ENCODE measurements at places on chromosomes 7 and 10.

GRCh38 chr10:62844280-62845011, 28.3 kb upstream of the EGR2 start:
- DNase-seq = no peak

- no peak for DNase-seq
These were observed 96.1 kb upstream of the ASAH2 start for GRCh38 chr10:50347394-50347802.

- no peak for DNase-seq
These were observed 675.6 kb downstream of the REEP3 start for GRCh38 chr10:64196638-64197315.

DNA sequence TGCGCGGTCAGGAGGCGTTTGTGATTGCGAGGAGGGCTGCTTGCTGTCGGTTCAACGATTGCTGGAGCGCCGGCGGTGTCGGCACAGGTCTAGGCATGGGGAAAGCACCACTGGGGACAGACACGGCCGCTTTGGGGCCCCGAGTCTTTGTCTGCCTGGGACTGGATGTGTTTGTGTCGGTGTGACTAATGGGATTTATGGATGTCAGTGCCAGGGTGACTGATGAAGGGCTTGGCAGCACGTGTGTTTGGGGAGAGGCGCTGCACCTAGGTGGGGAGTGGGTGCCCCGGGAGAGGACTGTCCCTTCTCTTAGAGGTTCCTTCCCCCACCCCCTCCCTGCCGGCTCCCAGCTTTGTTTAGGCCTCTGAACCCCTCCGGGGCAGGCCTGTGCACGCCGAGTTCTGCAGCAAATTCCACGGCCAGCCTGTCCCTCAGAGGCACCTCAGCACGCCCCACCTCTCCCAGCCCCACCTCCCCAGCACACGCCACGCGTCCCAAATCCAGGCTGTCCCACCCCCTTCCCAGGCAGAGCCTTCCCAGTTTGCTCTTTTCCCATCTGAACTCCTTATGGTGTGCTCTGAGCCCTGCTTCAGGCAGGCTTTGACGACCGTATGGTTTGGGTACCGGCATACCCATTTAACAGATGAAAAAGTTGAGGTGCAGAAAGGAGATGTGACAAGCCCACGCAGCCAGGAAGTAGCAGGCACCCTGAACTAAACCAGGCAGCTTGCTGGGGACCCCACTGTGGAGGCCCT, 6.4 kb upstream of the TNRC18 start:
- DNase-seq = no peak

GRCh38 chr10:130820880-130821482, 490.5 kb downstream of the TCERG1L start:
- no peak for DNase-seq

DNA sequence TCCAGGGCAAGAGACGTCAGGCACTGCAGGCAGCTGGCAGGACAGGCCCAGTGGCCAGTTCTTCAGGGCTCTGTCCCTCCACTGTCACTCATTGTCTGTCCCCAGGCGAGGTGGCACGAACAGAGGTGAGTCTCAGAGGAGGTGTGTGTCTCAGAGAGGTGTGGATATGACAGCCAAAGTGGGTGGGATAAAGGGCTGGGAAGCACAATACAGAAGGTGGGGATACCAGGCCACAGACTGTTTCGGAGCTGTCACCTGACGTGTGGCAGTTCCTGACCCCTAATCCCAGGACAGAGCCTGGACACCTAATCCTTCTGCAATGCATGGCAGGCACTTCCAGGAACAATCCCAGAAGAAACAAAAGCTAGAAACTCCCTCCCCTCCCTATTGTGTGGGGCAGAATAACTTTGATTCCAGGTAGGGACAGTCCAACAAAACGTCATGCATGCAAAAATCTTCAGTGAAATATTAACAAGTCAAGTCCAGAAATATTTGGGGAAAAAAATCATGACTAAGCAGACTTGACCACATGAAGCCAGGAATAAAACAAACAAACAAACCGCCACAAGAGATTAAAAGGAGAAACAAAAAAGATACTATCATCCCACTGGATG, 11.6 kb downstream of the KLRG2 start:
- no peak for DNase-seq

DNA sequence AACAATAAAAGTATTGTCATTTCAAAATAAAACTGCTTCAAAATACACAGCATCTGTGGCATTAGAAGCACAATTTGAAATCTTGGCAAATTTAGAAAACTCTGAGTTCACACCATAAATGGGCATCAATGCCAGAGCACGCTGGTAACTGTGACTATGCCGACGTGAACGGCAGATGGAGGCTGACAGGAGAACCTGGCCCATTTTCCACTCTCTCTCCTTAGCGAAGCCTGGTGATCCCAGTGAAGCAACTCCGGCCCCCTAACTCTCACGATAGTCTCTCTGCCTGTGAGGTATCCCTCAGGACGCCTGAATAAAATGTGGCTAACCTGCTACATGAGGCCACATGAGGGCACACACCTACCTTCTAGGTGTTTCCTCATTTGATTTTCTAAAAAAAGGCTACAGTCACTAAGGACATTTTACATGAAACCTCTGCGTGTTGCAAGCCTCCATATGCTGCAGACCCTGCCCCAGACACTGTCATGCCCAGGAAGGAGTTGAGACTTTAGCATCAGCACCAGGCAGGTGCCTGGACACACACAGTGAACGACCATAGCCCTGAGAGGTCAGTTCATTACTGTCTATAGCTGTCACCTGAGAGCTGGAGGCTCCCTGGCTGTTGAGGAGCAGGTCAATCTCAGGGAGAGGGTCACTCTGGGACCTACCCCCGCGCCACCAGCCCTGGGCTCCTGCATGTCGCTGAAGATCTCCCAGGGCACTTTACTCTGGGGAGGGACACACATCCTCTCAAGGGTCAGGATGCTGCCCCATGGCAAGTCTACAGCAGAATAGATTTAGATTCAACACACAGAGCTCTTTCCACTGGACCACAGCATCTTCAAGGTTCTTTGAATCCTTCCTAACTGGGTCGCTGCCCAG, 62.9 kb upstream of the CAMK2B start:
- no peak for DNase-seq

DNA sequence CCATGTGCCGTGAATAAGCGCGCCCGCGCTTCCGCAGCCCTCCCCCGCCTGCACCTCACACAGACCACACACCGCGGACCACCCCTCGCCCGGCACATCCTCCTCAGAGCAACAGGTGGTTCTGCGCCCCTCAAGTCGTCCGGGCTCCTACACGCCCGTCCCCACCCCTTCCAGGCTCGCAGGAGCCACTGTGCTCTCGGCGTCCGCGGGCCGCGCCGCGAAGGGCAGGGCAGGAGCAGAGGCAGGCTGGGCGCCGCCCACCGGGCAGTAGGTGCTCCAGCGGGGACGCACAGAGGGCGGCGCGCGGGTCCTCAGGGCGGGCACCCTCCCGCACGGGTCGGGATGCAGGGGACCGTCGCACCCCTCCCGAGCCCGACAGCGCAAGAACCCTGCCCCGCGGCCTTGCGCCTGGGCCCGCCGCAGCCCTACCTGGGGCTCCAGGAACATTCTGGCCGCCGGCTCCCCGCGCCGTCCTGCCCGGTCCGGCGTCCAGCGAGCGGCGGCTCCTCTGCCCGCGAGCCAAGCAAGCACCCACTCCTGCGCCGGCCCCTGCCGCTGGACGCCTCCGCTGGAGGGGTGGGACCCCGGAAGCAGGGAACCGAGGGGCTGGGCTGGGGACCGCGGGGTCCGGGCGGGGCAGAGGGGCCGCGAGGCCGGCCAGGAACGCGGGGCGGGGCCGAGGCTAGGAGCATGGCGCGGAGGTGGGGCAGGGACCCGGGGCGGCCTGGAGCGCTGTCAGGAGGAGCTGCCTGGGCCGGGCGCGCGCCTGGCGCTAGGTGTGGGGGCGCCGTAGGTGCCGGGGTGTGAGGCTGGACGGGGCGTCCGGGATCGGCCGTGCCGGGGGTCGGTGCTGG, 37.4 kb downstream of the RASGEF1A start:
- no peak for DNase-seq

GRCh38 chr10:104435822-104436221, 82.2 kb downstream of the CFAP58 start:
- no peak for DNase-seq

DNA sequence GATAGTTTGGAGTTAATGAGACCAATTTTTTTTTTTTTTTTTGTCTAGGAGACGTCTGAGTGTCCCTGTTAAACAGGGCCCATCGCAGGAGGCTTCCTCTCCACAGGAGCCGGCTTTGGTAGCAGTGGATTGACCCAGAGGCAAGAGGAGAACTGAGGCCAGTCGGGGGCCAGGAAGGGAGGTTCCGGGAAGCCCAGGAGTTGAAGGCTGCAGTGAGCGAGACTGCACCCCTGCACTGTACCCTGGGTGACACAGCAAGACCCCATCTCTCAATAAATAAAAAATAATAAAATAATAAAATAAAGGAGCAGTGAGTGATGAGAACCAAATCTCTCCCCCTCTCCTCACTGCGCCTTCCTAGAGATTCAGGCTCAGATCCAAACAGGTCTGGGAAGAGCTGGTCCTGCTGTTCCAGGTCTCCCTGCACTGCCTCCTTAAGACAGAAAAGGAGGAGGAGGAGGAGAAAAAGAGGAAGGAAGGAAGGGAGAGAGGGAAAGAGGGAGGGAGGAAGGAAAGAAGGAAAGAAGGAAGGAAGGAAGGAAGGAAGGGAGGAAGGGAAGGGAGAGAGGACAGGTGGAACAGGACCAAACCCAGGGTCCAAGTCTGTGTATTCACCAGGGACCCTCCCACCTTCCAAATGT, 3.5 kb downstream of the MNX1 start:
- no peak for DNase-seq

DNA sequence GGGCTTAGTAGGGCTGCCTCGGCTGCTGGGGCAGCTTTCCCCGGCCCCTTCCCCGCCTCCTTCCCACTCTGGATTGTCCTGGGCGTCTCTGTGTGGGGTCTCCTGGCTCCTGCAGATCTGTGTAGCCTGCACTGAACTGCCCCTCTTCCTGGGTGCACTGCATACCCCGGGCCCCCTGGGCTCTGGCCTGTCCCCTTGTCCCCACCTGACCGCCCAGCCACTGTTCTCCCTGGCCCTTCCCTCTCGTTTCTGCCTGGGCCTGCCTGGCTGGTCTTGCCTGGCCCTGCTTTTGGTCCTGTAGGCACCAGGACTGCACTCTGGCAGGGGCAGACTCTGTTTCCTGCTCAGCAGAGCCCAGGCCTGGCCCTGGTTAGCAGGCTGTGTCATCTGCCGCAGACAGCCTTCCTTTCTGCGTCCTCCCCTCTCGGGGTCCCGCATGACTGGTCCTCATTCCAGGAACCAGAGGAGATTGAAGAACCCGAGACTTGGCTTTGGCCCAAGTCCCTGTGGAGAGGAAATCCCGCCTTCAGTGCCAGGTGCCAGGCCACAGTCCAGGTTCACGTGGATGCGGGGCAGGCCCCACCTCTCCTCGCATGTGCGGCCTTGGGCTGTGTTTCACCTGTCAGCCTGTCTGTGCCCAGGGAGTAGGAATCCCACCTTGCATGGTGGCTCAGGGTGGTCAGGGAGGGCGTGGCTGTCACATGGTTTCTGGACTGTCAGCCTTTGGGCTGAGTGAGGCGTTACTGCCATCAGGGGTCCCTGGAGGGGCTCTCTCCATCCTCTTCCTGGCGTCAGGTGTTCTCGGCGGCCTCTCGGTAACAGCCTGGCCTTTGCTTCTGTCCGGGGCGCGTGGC, 9.2 kb downstream of the INPP5A start:
- no peak for DNase-seq

- no peak for DNase-seq
These were observed 464.2 kb downstream of the PLXNA4 start for GRCh38 chr7:132112106-132112505.

- no peak for DNase-seq
These were observed 49.3 kb downstream of the EEPD1 start for GRCh38 chr7:36202398-36202797.

DNA sequence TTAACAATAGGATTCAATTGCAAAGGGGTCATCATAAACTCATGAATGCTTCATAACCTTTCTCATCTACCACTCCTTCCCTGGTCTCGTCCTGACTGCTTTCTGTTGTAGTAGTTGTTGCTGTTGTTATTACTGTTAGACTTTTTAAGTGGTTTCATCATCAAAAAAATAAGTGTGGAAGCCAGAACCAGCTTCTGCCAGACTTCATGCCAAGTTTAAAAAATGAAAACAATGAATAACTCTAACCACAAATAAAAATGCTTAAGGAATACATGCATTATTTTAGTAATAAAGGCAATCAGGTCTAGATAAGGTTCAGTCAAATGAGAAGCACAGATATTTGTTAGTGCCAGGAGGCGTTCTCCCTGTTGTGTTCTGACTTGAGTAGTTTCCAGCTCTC, 85.4 kb downstream of the PCLO start:
- DNase-seq = no peak

GRCh38 chr7:29987083-29987482, 2.5 kb downstream of the SCRN1 start:
- no peak for DNase-seq

Measured in effector CD8-positive, alpha-beta T cell (primary cell).